ENCODE measurements at places on chromosomes 4 and X.

DNA sequence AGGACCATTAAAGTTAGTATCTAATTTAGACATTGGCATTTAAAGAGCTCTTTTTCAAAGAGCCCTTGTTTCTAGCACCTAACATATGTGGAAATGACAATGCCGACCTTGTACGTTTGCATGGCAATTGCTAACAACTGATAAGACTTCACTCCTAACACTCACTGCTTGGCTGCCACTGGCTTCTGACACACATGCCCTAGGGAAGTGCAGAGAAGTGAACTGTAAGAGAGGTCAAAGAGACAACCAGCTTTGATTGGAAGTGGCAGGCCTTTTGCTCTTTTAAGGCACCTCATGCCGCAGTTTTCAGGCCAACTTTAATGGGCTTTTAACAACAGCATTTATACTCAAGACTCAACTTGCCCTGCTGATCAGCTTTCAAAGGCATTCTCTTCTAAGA lies 158.4 kb downstream of the RAB28 start:
- no peak for DNase-seq

DNA sequence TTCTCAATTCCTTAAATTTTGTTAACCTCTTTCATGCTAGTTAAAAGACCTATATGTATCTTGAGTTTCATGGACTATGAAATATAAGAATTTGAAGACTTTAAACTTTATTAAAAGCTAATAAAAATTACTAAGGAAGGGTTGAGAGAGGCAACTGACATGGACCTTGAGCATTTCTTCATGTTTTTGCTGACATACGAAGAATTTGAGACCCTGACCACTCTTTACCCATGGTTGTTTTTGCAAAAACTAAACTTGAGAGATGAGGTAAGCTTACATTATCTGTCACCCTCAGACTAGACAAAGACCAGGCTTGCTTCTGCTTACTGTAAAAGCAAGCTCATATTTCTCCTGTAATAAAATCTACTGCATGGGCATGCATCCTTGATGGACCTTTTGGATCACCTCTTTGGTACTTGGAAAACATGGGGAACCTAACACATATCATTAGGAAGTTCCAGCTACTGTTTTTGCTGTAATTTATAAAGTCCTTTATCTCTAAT lies 338.2 kb upstream of the PABPC4L start:
- DNase-seq: no peak

DNA sequence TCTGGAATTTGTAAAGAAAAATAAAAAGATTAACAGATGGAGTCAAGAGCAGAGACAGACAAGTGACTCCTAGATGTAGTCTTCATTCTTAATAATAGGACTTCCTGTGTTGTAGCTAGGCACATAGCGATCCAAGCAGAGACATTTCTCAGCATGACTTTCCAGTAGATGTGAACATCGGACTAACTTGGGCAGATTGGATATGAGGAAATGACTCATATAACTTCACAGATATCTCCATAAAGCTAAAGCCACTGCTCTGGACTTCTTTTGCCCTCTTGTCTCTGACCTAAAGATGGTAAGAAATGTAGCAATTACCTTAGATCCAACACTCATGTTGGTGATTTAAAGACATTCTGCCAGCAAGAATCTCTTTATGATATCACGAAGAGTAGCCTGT lies 131.7 kb downstream of the EPHA5 start:
- no peak for DNase-seq

DNA sequence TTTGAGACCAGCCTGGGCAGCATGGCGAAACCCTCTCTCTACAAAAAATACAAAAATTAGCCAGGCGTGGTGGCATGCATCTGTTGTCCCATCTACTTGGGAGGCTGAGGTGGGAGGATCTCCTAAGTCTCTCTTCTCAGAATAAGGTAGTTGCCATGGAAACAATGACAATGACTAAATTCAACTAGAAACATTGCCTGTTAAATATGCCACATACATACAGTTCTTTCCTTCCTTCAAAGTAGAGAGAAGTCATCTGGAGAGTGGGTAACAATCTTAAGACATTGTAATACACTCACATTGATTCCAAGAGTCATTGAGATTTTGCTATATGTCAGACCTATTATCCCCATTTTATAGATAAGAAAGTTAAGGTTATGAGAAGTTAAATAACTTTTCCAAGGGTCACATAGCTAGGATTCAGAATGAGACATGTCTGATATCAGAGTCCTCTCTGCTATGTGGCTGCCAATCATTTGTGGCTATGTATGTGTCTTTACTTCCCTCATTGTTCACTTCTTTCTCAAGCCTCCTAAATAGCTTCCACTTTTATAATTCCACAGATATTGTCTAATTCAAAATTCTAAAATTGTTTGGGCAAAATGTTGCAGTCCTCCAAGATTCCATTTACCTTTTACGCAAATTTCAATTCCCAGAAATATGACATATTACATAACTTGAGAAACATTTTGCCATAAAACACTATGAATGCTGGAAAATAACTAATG lies 37.2 kb upstream of the RAPGEF2 start:
- no peak for DNase-seq

DNA sequence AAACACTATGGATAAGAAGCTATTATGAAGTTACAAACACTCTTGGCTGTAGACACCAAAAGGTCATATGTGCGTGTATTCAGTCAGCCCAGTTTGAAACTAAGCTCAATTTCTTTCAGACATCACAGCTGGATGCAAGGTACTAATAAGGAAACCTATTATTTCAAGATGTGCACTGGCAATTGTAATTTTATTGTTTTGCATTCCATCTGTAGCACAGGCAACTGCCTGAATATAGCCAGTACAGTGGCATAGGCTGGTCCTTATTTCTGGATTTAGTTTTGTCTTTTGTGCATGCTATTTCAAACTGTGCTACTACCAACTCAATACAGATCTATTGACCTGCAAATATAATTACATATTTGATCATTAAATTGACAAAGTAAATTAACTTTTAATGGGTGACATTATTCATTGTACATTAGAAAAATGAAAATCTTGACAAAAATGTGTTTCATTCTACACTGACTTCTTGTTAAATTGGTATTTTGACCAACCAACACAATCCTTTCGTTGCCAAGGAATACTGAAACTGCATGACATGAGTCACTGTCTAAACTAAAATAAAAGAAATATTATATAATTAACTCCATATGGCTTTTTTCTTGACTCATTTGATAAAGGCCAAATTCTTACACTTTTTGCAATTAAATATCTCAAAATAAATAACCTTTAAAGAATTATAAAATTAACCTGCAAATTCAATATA lies 594.3 kb upstream of the ADGRL3 start:
- no peak for DNase-seq

- DNase-seq: no peak
These were observed 454.2 kb downstream of the NLGN4X start for GRCh38 chrX:5774446-5774845.

- DNase-seq: peak; percentile 40
These were observed 42.7 kb downstream of the ASMT start for GRCh38 chrX:1657367-1658070.

DNA sequence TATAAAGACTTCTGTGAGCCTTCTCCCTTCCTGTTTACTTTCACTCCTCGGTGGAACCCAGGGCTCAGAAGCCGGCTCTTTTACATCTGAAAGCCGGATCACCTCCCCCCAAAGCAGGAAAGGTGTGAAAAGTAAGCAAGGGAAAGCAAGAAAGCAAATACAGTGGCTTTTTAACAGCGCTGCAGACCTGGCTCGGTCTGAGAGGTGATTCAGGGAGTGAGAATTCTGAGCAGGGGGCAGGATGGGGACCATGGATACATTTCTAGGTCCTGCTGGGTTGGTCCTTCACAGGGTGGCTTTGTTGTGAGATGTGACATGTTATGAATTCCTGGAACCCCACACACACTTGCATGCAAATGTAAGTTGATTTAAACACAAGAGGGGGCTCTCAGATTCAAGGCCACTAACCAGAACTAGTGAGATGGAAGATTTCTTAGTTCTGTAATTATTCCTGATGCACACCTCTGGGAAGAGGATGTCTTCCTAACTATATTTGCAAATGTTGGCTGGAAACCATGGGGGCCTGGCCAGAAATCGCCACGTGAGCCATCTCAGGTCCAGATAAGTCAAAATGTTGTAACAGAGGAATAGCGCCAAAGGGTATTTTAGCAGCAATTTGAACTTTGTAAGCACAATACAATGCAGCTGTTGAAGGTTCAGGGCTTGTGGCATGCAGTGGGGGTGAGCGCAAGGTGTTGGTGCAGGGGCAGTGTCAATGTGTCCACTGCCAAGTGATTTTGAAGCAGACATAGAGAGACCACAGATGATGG lies 670.1 kb upstream of the LCORL start:
- DNase-seq: no peak

DNA sequence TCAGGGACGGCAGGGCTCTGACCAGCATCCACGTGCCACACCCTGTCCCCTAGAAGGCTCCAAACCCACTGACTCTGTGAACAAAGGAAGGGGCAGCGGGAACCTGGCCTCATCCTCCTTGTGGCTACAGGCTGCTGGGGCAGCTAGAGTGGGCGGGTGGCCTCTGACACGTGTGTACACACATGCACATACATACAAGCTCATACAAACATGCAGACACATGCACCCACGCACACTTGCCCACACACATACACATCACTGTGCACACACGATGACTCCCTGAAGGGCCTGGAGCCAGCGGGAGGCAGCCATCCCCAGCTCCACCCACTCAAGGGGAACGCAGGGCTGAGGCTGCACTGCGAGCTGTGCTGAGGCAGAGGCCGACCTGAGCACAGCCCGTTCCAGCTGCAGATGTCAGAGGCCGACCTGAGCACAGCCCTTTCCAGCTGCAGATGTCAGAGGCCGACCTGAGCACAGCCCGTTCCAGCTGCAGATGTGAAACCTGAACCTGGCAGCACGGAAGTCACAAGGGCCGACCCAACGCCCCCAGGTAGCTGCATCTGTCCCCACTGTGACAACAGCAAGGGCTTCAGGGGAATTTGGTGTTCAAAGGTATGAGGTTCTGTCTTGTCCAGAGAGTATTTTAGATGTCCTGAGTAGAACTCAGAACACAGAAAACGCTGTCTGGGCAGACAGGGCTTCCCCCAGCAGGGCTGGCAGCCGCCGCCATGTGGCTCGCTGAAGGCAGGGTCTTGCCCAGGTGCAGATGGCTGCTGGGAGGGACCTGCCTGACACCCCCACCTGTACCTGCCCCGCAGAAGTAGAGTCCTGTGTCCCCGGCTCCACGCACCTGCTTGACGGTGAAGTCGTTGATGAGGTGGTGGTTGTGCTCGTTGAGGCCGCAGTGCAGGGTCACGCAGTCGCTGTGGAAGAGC lies 33.5 kb downstream of the CTBP1 start:
- no peak for DNase-seq

GRCh38 chr4:153143527-153144348 lies 60.5 kb upstream of the TRIM2 start:
- no peak for DNase-seq

GRCh38 chr4:17356926-17357325 lies 155.0 kb downstream of the QDPR start:
- DNase-seq: no peak

- no peak for DNase-seq
These were observed 77.6 kb downstream of the CWH43 start for GRCh38 chr4:49063670-49064069.

DNA sequence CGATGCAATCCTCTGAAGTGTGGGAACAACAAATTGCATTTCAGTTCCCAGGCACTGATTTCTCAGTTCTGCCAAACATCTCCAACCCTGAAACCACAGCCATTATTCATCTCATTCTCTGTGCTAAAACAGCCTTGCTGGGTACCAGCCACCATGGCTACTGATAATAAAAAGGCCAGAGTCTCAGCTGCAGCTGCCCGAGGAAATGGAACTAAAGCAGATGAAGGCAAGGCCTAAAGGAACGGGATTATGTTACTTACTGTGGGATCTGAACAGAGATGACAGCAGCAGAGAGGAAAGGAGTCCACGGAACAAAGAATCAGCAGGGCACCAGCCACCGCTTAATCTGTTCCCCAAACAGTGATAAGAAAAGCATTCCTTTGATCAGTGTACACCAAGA lies 155.7 kb downstream of the PAPSS1 start:
- no peak for DNase-seq

DNA sequence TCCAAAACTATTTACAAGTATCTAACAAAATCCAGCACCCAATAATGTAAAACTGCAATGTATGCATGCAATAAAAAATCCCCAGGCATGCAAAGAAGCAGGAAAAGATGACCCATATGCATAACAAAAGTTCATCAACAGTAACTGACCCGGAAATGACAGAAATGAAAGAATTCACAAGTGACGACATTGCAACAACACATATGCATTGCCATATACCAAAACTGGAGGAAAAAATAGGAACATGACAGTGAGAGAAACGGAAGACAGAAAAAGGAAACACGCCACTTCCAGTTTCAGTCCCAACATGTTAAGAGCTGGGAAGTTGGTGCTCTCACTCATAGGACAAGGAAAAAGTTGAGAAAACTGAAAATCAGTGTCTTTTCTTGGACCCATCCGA lies 154.6 kb downstream of the EVC2 start:
- no peak for DNase-seq

DNA sequence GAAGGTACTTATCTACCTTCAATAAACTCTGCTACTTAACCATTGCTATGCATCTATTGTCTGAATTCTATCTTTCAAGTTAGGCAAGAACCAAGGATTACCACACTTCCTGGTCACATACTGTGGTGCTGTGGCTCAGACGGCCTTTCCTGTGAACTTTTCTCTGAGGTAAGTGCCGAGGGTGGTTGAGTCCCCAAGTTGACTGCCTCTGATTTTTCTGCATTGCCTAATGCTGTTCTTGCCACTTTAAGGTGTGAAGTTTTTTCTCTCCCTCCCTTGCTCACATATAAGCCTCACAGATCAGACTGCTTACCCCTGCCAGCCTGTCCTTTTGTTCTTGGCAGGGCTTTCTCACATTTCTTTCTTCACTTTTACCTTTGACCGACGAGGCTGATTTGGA lies 348.0 kb upstream of the POU3F4 start:
- no peak for DNase-seq

All from pulmonary artery endothelial cell (primary cell).